Thoracic aorta (tissue), 2 donors: ENCODE measurements at places on chromosomes 13 and 19.

DNA sequence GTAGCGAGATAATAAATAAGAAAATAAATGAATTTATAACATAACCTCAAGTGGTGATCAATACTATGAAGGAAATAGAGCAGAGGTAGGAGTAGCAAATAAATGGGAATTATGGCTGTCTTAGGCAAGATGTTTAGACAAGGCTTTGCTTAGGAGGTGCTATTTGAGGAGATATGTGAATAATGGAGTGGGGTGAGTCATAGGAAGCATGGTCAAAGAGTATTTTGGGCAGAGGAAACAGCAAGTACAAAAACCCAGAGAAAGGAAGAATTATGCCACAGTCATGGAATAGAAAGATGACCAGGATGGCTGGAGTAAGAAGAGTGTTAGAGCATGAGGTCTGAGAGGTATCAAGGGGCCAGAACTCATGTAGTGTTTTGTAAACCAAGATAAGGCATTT lies 33.6 kb upstream of the LPAR6 start:
- no peak for DNase-seq

DNA sequence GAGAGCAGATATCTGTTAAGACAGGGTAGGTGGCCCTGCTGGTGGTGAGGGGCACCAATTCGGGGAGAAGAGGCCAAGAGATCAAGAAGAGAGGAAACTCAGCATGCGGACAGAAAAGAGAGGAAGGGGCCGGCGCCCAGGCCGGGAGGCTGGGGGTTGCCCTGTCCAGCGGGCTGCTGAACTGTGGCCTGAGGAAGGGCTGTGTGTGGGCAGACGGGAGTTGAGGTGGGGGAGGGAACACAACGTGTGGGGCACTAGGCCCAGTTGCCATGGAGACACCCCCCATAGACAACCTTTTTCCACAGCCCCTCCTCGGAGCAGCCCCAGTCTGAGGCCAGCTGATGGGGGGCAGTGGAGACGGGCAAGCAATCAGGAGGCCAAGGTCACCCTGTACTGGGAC lies 2.5 kb upstream of the CACNG8 start:
- DNase-seq: no peak

GRCh38 chr19:9362905-9363304 lies at the start of gene ZNF177:
Gene ZNF177 (plus strand): TSS chr19:9363013. CDS start chr19:9378312, 15,299 bp downstream.
- DNase-seq: no peak

DNA sequence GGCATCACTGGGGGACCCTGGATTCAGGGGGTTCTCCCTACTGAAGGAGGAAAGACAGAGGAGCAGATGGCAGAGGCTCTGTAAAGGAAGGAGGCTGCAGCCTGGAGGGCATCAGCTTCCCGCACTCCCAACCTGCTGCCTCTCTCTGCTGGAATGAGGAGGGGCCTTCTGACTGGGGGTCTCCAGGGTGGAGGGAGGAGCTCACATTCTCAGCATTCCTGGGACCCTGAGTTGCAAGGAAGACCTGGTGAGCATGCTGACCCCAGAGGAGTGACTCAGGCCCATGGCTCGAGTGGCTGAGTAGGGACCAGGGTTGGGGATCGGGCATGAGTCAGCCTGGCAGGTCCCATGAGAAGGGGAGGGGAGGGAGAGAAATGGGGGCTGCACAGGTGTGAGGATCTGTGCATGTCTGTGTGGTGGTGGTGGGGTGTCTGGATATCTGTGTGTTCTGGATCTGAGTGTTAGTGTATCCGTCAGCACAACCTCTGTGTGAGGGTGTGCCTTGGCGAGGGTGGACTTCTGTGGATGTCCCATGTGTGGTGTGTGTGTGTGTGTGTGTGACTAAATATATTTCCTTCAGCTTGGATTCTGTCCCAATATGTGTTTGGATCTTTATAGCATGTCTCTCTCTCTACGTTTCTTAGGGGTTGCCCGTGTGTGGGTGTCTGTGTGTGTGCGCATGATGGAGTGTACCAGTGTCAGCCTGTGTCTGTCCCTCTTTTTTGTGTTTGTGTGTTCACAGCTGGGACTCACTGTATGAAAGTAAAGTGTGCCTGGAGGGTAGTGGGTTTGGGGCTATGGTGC lies 4.6 kb downstream of the AXL start:
- DNase-seq: peak; percentile 53

DNA sequence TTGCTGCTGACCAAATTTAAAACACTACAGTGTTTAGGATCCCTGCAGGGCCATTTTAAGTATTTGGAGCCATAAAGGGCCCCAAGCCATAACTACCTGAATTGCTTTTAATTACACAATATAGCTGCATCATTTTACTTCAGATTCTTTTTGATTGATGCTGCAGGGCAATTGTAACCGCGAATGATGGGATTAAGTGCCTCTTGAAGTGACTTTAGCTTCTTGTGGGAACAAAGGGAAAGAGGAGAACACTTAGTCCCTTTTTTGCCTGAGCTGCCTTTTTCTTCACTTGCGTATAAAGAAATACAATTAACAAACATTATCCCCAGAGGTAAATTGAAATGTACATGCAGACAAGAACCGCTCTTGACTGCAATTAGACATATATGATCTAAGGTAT lies 228.5 kb downstream of the ZIC5 start:
- DNase-seq: no peak

DNA sequence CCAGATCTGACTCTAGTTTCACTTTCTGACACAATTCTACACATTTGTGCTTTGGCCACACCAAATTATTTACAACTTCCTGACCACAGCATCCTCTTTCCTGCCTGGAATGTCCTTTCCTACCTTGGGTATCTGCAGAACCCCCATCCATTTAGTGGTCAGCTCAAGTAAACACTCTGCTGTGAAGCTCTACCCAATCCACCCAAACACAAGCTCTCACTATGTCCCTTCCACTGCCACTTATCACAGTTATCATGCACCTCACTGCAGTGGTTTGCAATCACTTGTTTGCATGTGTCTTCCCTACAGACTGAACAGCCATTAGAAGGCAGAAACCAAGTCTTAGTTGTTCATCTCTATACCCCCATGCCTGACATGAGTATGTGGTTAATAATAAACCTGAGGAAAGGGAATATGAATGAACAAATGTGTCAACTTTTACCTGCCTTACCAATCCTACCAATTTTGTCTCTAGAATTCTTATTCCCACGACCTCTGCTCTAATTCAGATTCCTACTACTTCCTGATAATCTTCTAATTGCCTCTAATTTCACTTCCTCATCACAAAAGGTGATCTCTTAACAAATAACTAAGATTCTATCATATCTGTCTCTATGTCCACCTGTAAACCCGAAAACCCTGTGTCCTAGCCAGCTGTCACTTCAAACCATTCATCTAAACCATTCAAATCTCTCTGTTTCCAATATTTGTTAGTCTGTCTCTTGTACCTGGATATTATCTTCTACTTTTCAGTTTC lies 25.1 kb downstream of the LNX2 start:
- no peak for DNase-seq

DNA sequence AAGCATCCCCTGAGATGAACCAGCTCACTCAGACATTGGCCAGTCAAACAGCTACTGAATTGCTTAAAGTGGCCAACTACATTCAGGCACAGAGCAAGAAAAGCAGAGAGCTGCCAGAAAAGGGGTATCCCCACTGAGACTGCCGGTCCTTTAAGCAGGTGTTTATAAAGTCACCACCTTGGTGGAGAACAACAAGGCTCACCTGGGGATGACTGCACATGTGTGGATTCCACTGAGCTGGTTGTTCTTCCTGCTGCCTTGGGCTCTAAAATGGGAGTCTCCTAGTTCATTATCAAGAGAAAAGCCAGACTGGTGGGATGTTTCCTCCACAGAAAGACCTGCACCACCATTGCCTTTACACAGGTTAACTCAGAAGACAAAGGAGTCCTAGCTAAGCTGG lies 51.8 kb upstream of the IPO5 start:
- DNase-seq: no peak

DNA sequence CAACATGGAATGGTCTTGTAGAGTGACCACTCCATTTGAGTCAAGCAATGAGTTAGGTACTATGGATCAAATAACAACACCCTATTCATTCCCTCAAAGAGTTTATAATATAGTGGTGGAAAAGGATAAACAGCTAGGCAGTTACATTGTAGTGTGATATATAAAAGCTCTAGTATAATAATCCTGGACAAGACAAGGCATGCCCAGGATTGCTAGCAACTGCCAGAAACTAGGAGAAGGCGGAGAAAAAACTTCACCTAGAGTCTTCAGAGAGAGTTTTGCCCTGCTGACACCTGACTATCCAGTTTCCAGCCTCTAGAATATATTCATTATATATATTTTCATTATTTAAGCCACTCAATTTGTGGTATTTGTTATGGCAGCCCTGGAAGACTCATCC lies 530.6 kb downstream of the KLF12 start:
- DNase-seq: no peak

DNA sequence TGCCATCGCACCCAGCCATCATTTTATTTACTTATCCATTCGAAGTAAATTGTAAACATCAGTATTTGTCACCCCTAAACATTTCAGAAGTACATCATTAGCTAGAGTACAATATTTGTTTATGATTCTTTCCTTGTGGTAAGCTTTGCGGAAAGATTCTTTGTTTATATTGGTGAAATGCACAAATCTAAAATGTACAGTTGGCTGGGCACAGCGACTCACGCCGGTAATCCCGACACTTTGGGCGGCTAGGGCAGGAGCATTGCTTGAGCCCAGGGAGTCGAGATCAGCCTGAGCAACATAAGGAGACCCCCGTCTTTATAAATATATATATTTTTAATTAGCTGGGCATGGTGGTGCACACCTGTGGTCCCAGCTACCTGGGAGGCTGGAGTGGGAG lies 10.1 kb downstream of the LGALS7B start:
- DNase-seq: no peak

DNA sequence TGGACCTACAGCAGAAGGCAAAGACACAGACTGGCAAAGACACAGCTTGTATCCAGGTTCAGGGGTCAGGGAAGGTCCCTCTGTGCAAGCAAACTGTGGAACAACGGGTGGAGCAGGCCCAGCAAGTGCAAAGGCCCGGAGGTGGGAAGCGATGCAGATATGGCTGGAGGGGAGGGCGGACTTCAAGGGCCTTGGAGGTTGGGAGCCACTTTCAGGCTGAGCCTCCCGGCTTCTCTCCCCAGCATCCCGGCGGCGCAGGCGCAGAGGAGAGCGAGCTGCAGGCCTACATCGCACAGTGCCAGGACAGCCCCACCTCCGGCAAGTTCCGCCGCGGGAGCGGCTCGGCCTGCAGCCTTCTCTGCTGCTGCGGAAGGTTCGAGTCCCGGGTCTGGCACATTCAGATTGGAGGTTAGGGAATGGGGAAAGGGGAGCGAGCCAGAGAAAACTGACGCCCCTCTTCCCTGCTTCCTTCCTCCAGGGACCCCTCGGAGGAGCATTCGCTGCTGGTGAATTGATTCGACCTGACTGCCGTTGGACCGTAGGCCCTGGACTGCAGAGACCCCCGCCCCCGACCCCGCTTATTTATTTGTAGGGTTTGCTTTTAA lies 2.1 kb upstream of the PNPLA6 start:
- DNase-seq: no peak

DNA sequence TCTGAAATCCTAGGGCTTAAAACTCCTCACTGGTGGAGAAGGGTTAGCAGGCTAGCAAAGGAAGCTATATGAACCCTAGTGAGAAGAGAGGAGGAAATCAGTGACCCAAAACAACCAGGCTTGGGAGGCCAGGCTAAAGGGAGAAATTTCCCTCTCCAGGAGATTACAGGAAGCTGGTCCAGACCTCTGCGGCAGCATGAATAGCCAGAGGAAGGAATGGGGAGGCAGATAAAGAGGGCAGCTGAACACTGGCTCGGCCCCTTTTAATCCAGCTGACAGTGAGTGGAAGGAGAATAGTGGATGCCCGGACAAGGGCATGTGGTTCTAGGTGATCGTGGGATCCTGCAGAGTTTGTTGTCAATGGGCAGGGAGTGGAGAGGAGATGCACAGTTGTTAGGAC lies 130.6 kb downstream of the COG6 start:
- no peak for DNase-seq

DNA sequence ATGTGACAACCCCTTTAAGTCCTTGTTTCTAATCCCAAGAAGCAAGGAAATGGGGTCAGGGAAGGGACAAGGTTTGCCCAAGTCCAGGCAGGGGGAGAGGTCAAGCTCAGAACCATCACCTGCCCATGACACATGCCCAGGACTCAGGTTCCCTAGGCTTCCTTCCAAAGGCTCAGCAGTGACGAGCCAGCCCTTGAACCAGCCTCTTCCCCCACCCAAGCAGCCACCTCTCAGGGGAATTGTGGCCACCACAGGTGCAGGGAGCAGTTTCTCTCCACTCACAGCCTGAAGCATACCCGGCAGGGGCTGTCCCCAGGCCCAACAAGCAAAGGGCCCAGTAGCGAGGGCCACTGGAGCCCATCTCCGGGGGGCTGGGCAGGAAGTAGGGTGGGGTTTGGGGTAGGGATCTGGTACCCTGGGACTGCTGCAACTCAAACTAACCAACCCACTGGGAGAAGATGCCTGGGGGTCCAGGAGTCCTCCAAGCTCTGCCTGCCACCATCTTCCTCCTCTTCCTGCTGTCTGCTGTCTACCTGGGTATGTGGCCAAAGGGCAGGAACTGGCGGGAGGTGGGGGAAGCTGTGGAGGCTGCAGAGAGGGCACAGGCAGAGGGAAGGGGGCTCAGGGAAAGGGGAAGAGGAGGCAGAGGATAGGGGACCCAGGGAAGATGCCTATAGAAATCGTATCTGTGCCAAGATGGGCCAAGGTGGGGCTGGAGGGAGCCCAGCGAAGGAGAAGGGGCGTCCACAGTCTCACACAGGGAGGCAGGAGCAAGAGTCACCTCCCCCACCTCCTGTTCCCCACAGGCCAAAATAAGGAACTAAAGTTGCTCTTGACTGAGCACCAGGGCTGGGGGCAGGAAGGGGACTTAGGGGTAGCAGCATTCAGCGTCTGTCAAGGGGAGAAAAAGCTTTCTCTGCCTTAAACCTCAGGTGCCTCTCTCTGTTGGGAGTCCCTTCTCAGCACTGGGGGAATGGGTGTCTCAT lies at the start of gene CD79A:
CD79A (plus strand) TSS at position 433 of the 986 bp plus-strand sequence; CDS start at position 459, 26 bp downstream.
- DNase-seq: no peak

DNA sequence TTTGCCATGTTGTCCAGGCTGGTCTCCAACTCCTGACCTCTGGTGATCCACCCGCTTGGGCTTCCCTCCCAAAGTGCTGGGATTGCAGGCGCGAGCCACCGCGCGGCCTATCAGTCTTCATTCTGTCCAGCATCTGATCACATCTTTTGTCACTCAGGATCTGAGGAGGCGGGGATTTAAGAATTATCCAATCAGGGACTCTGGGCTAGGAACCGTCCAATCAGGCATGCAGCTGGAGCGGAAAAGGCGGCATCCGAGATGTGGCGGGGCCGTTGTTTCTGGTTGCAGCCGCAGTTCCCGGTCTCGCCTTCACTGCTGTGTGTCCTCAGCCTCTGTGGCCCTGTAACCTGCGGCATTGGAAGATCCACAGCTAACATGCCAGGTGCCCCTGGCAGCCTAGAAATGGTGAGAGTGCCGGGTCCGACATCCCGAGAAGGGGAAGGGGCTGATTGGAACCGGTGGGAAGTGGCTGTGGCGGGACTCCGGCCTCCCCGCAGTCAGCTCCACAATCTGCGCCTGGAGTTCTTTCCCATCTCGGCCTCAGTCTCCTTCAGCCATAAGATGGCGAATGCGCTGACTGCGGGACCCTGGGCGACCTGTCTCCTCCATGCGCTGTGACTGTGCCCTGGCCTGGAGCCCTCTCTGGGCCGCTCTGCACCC lies at the start of gene ZNF729:
ZNF729 (plus strand) TSS at position 291 of the 660 bp plus-strand sequence; CDS start at position 376, 85 bp downstream.
- no peak for DNase-seq
